ENCODE measurements at places on chromosomes 12 and 14. TPM values are rescaled to one million over a fixed set of nuclear protein-coding genes. Genes with fewer than 3 reads are reported as not detected.
A peak's percentile ranks its signal among the peaks of the same experiment; 100 is the strongest.

DNA sequence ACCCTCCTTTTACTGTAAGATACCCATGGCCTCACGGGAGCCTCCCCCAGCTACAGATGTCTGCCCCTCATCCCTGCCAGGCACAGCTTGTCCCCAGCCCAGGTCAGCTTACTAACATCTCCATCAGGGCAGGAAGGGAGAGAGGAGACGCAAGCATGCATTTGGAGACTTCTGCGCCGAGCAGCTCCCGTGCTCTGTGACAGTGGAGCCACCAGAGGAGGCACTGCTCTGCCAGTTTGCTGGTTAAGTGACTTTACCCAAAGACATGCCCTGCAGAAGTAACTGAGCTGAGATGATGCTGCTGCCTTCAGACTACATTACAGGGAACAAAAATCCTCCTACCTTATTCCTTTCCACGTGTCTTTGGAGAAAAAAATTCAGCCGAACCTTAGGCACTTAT lies 133.4 kb downstream of the ESRRB start:
- DNase-seq = no peak
- H3K4me1 ChIP-seq = peaks cover 47% of the 10 kb centered on the region
- H3K27ac ChIP-seq = no peak overlapping the region
- H3K4me3 ChIP-seq = no peak overlapping the region

GRCh38 chr12:30926243-30927221 lies at the start of gene TSPAN11:
TSS of gene TSPAN11 (plus strand) at chr12:30926748. CDS start at chr12:30953992, 27,244 bp downstream.
- H3K4me1 ChIP-seq = peaks cover 26% of the 10 kb centered on the region
- peaks cover 24% of the 10 kb centered on the region for H3K27me3 ChIP-seq
- H3K27ac ChIP-seq = peak within 1 kb of the TSS; percentile 63

DNA sequence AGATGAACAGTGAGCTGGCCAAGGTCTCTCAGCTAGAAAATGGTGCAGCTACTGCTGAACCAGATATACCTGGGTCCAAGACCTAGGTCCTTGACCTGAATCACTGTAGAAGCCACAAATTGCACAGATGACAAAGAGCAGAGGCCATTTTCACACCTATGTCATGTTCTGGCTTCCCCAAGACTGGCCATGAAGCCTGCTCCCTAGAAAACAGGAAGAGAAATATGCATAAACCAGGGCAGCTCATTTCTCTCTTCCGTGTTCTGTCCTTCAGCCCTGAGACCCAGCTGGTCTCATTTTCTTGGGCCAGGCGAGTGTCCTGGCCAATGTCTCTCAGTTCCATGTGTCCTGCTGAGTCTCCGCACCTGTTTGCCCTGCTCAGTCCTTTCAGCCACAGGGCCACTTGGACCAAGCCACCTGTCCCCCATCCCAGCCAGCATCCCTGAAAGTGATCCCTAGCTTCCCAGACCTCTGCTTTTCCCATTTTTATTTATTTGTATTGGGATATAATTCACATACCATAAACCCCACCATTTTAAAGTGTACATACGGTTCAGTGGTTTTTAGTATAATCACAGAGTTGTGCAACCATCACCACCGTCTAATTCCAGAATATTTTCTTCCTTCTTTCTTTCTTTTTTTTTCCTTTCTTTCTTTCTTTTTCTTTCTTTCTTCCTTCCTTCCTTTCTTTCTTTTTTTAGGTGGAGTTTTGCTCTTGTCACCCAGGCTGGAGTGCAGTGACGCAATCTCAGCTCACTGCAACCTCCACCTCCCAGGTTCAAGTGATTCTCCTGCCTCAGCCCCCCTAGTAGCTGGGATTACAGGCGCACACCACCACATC lies 27.0 kb downstream of the P2RX7 start:
- no peak for DNase-seq
- H3K4me3 ChIP-seq = no peak overlapping the region
- H3K36me3 ChIP-seq = no peaks in the 10 kb centered on the region
- H3K27ac ChIP-seq = no peak overlapping the region
- H3K27me3 ChIP-seq = peaks cover 2% of the 10 kb centered on the region

- H3K27me3 ChIP-seq = peaks cover 2% of the 10 kb centered on the region
- peaks cover 20% of the 10 kb centered on the region for H3K36me3 ChIP-seq
Observed at GRCh38 chr14:30587141-30587540, 28.2 kb downstream of the G2E3 start.

- H3K36me3 ChIP-seq = no peaks in the 10 kb centered on the region
- no peak overlapping the region for H3K27ac ChIP-seq
- H3K4me1 ChIP-seq = peaks cover 9% of the 10 kb centered on the region
- peaks cover 3% of the 10 kb centered on the region for H3K27me3 ChIP-seq
- DNase-seq = no peak
Observed at GRCh38 chr14:39109893-39110715, 4.0 kb upstream of the GEMIN2 start.

- H3K27ac ChIP-seq = no peak overlapping the region
- H3K4me1 ChIP-seq = no peaks in the 10 kb centered on the region
- no peaks in the 10 kb centered on the region for H3K27me3 ChIP-seq
Observed at GRCh38 chr14:32339188-32339587, 10.1 kb downstream of the AKAP6 start.

- H3K27me3 ChIP-seq = peaks cover 4% of the 10 kb centered on the region
- no peak for DNase-seq
Observed at GRCh38 chr12:95074766-95075165, 1.3 kb upstream of the NR2C1 start.

GRCh38 chr12:110444455-110444854 lies 5.7 kb downstream of the ARPC3 start:
- H3K27ac ChIP-seq = no peak overlapping the region
- H3K27me3 ChIP-seq = peaks cover 4% of the 10 kb centered on the region
- peaks cover 13% of the 10 kb centered on the region for H3K4me1 ChIP-seq
- no peak overlapping the region for H3K4me3 ChIP-seq

DNA sequence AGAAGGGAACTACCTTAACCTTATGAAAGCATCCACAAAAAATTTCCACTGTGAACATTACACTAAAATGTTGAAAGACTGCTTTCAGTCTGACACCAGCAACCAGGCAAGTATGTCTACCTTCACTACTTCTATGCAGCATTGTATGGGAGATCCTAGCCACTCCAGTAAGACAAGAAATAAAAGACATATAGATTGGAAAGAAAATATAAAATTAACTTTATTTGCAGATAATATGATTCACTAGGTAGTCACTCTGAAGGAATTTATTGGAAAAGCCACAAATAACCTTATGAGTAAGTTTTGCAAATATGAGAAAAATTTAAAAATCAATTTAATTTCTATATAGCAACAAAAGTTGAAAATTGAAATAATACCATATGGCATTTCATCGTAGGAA lies 172.0 kb downstream of the RERGL start:
- H3K36me3 ChIP-seq = no peaks in the 10 kb centered on the region
- no peak overlapping the region for H3K27ac ChIP-seq
- H3K27me3 ChIP-seq = no peaks in the 10 kb centered on the region
- no peak for DNase-seq
- no peak overlapping the region for H3K4me3 ChIP-seq

DNA sequence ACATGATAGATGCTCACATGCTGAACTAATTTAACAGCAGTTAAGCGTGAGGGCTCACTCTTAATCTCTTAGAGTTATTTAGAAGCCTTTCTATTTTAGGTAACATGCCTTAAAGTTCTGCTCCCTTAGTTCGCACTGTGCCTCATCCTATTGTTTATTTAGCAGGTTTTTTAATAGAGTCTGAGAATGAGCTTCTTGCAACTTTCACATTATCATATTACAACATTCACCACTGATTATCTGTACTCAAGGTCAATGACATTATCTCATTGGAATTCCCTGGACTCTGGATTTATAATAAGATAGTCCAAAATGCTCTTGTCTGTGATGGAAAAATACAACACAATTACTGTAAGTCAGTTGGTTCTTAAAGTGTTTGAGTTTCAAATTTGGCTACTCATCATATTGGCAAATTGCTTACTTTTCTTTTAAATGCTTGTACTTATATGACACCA lies 183.6 kb upstream of the SLC38A2 start:
- H3K27me3 ChIP-seq = no peaks in the 10 kb centered on the region
- H3K36me3 ChIP-seq = no peaks in the 10 kb centered on the region
- H3K4me3 ChIP-seq = no peak overlapping the region
- H3K4me1 ChIP-seq = peaks cover 17% of the 10 kb centered on the region

DNA sequence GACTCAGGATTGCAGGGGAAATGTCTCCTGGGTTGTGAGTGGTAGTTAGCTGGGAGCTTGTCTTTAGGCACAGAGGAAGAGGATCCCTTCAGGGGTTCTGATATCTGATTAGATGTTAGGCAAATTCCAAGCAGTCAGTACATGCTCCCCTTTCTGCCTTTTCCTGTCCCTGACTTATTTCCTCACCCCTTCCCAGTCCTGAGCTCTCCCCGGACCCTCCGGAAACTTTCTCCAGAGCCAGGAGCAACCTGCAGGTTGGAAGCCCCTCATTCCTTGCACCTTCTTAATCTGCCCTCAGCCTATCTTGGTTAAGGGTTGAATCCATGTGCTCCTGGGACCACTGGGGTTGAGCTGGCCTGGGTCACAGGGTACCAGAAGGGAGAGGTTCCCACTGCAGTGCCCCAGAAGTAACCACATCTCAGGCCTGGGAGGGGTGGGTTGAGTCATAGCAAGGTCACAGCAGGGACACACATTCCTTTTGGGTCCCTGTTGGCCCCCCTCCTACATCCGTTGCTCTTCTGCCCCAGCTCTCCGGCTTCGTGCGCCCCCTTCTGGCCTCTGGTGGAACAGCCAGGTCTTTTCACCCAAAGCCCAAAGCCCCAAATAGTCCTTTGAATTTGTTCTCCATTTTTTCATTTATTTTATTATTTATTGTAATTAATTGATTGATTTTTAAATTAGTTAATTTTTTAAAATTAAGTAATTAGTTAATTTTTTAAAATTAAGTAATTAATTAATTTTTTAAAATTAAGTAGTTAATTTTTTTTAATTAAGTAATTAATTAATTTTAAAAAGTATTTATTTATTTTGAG lies 1.8 kb downstream of the IGFBP6 start:
- H3K4me3 ChIP-seq = peak overlapping the region; percentile 85
- DNase-seq = peak; percentile 85

DNA sequence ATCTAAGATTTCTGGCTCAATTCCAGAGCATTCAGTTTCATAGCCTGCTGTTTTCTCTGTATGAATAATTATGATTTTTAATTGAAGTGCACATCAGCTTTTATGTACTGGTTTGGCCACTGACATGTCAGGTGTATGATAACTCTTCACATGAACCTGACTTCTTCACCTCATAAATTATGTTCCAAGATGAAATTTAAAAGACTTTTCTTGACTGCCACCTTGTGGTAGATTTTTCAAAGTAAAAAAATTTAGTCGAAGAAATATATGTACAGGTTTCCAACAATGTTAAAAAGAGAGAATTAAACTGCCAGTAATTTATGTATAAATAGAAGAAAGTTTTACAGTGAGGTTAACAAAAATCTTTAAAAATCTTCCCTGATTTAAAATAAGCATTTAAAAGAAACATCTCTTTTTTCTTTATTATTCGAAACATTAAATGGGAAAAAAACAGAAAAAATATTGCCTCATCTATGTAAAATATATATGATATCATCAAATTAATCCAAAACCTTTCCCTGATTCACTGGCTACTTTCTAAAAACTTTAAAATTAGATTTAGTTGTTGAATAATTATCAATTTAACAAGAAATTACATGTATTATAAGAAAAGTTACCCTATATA lies 124.9 kb upstream of the ATXN7L3B start:
- no peaks in the 10 kb centered on the region for H3K36me3 ChIP-seq
- DNase-seq = no peak
- no peaks in the 10 kb centered on the region for H3K27me3 ChIP-seq
- peaks cover 7% of the 10 kb centered on the region for H3K4me1 ChIP-seq
- no peak overlapping the region for H3K4me3 ChIP-seq

DNA sequence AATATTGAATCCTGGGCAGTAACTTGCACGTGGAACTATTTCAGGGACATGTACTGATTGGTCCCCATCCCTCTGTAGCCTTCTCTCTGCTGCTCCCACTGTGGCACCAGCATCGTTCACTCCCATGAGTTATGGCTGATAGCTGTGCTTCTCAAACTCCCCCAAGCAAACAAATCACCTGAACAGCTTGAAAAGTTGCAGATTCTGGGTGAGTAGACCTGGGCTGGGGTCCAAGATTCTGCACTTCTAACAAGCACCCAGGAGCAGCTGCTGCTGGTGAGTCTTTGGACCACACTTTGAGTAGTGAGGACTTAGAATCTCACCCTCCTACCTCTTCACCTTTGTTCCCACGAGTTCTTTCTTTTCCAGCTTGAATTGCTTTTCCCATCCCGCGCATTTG lies 49.4 kb upstream of the ZFP36L1 start:
- no peak for DNase-seq
- peaks cover 13% of the 10 kb centered on the region for H3K36me3 ChIP-seq
- no peak overlapping the region for H3K27ac ChIP-seq
- H3K4me1 ChIP-seq = peaks cover 8% of the 10 kb centered on the region
- H3K4me3 ChIP-seq = no peak overlapping the region

- no peak for DNase-seq
- H3K27me3 ChIP-seq = no peaks in the 10 kb centered on the region
- peaks cover 3% of the 10 kb centered on the region for H3K4me1 ChIP-seq
- no peak overlapping the region for H3K4me3 ChIP-seq
Observed at GRCh38 chr14:26412421-26412820, 185.4 kb downstream of the NOVA1 start.

DNA sequence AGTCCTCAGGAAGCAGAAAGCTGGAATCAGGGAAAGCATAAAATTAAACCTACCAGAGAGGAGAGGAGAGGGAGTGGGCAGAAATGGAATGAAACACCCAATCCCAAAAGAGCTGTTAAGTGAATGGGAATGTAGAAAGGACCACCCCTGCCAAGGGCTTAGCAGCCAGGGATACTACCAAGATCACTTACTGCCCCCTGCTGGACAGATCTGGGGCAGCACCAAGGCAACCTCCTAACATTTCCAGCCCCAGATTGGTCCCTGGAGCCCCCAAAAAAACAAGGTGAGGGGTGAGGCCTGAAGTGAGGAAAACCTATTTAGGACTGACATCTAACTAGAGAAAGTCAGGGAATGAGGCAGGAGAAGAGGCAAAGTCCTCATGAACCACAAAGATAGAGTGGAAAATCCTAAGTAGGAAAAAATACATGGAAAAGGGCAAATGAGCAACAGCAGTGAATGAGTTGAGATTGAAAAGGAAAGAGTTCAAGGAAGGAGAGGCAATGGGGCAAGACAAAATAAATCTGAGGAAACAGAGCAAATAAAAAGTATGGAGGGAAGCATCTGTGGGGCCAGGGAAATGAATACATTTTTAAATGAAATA lies 11.2 kb upstream of the FKBP11 start:
- H3K4me1 ChIP-seq = peaks cover 19% of the 10 kb centered on the region
- H3K36me3 ChIP-seq = peaks cover 49% of the 10 kb centered on the region
- DNase-seq = peak; percentile 87
- H3K27ac ChIP-seq = peak overlapping the region; percentile 3
- no peak overlapping the region for H3K4me3 ChIP-seq

DNA sequence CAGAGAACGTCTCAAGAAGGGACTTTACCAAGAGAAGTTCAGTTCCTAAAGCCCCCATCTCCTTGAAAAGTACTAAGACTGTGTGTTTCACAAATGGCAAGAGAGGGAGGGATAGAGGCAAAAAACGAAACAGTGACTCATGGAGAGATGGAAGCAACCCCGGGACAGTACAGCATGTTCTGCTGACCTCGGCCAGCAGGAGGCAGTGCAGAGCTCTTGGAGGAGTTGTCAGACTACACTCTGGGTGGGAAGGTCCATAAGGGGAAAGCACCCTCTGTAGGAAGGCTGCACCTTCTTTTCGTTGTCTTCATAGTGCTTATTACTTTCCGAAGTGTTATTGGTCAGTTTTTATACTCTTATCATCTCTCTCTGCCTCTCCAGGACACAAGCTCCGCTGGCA lies 525.2 kb upstream of the CCDC196 start:
- no peak overlapping the region for H3K27ac ChIP-seq
- no peaks in the 10 kb centered on the region for H3K36me3 ChIP-seq
- H3K4me3 ChIP-seq = no peak overlapping the region
- peaks cover 14% of the 10 kb centered on the region for H3K4me1 ChIP-seq
- H3K27me3 ChIP-seq = no peaks in the 10 kb centered on the region

The EDDM3A gene
- total RNA-seq = not detected

The BDKRB1 gene
- total RNA-seq = not detected

The TC2N gene
- 1.4 TPM for total RNA-seq

The SLC39A5 gene
- not detected for total RNA-seq

The SDR9C7 gene
- total RNA-seq = not detected

Data from endothelial cell (in vitro differentiated cells).